ENCODE measurements at places on chromosomes 4 and X.

GRCh38 chr4:131459430-131460101, 1689.5 kb upstream of the PCDH10 start:
- peak; percentile 0 for DNase-seq

GRCh38 chr4:16006771-16007446, 43.9 kb upstream of the FGFBP2 start:
- no peak for DNase-seq

- DNase-seq, result peak; percentile 9
Measured at GRCh38 chrX:39577985-39578869, 519.5 kb downstream of the BCOR start.

DNA sequence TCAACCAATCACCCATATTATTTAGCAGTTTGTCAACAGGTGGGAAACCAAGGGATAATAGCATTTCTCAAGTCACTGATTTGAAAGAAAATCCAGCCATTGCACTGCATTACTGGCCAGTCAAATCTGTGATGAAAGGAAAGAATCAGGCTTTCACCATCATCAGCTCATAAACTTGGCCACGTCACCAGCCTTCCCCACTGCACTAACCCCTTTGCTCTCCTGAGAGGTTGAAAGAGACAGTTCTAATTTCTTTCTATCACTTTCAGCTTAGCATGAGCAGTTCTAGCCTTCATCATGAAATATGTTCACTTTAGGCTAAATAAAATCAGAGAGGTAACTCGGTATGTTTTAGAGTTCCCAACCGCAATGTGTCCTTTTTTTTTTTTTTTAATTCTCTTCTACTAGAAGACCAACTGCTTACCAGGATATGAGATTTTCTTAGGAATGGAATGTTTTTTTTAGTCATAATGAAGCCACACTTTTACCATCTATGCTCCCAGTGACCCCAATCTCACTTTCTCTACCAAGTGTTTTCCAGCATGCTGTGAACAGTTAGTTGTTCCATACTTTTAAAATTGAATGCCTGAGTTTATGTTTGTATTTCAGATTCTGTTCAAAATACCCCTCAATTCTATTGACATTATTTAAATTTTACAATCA, 55.7 kb upstream of the SLC7A11 start:
- no peak for DNase-seq

- DNase-seq, result no peak
Measured at GRCh38 chr4:41985151-41985550, 3.6 kb downstream of the DCAF4L1 start.

GRCh38 chrX:139642241-139642927, 65.6 kb downstream of the MCF2 start:
- DNase-seq, result no peak
